ENCODE measurements at places on chromosomes 1 and 21. TPM values are rescaled to one million over a fixed set of nuclear protein-coding genes. Genes with fewer than 3 reads are reported as not detected.
A peak's percentile ranks its signal among the peaks of the same experiment; 100 is the strongest.

DNA sequence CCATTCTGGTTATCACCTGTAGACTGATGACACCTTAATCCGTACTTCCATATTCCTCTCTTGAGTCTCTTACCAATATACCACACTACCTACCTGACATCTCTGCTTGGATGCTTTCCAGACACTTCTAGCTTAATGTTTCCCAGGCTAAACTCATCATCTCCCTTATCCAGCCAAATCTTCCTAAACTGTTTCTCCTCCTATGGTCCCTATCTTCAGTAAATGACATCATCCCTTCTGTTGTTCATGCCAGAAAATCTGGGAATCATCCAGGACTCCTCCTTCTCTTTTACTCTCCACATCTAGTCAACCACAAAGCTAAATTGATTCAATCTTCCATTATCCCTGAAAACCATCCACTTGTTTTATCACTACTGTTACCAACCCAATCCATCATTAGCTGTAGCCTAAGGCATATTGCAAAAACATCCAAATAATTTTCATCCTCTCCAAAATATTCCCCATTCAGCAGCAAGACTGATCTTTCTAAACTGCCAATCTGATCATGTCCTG lies 464.1 kb upstream of the BEND5 start:
- DNase-seq, result no peak

DNA sequence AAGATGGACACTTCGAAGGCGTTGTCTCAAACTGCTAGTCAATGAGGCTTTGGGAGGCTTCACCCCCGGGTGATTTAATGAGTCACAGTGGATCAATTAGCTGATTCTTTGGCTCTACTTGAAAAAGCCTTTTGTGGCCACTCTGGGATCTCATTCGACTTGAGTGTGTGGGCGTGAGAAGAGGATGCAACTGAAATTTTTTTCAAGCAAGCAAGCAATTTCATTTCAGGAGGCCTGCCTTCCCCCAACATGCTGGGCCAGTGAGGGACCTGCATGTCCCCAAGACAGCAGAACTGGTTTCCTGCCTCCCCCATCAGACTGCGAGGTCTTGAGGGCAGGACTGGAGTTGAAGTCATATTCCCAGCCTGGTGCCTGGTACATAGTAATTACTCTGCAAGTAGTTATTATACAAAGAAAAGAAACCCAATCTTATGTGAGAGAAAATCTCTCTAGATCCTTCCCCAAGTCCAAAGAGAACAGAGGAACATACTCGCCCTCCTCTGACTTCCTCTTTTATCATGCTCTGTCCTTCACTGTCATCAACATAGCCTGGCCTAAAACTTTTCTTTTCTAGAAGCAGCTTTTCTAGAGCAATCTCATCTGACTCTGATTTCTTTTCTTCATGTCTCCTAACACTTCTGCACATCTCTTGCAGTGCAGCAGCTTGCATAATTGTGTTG lies 22.7 kb downstream of the SYT6 start:
- no peak for DNase-seq

Gene ENAH
- total RNA-seq, result not detected

DNA sequence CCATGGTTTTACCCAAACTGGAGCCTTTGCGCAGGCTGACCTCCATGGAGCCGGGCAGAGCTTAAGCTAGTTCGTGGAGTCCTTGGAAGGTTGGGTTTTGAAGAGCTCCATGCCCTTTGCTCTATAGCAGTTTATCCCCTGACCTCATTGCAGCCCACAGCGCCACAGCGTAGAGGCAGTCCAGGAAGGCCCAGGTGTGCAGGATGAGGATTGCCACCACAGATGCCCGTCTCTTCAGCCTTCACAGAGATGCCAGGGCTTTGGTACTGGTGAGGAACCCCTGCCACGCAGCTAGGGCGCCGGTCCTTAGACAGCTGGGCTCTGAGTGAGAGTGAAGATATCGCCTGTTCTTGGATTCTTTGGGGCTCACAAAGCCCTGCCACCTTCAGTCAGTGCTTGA lies 138.6 kb downstream of the PEX14 start:
- no peak for DNase-seq

GRCh38 chr21:37675202-37675801 lies 241.0 kb downstream of the KCNJ6 start:
- DNase-seq, result peak; percentile 69

Gene PKLR
- not detected for total RNA-seq

Data from activated CD8-positive, alpha-beta T cell treated with anti-CD3 and anti-CD28 coated beads, Interleukin-2, amount 10 ng/mL, durations not matched to agents 7 days and 5 days (primary cell).